ENCODE measurements at places on chromosomes 12 and 14. TPM values are rescaled to one million over a fixed set of nuclear protein-coding genes. Genes with fewer than 3 reads are reported as not detected.

STON2 gene
- total RNA-seq: 27.3 TPM

SYNDIG1L gene
- 0.98 TPM for total RNA-seq

KSR2 gene
- 1.5 TPM for total RNA-seq

STAC3 gene
- total RNA-seq: 0.25 TPM

TMEM30B gene
- total RNA-seq: 0.49 TPM

PRR13 gene
- total RNA-seq: 6.4 TPM

SLC22A17 gene
- total RNA-seq: 155 TPM

CLEC6A gene
- total RNA-seq: not detected

SMCO3 gene
- not detected for total RNA-seq

SLC6A12 gene
- total RNA-seq: 11.1 TPM

KRT78 gene
- not detected for total RNA-seq

DDN gene
- 11.1 TPM for total RNA-seq

CCDC88C gene
- total RNA-seq: 12.5 TPM

GALNT9 gene
- total RNA-seq: 5.4 TPM

NRIP2 gene
- total RNA-seq: 0.25 TPM

SPIC gene
- total RNA-seq: not detected

PAX9 gene
- not detected for total RNA-seq

PTPRO gene
- 209 TPM for total RNA-seq

TAMALIN gene
- 1.5 TPM for total RNA-seq

CLEC2D gene
- 9.1 TPM for total RNA-seq

SLC38A4 gene
- total RNA-seq: 0.74 TPM

FAM186B gene
- not detected for total RNA-seq

SLC17A8 gene
- total RNA-seq: 2.0 TPM

SLC10A1 gene
- total RNA-seq: not detected

PTGR2 gene
- 7.9 TPM for total RNA-seq

IGF1 gene
- total RNA-seq: 3.9 TPM

CD4 gene
- total RNA-seq: 2.2 TPM

SNRNP35 gene
- 15.2 TPM for total RNA-seq

TRHDE gene
- 14.0 TPM for total RNA-seq

AKAP6 gene
- total RNA-seq: 107 TPM

TRMT61A gene
- 4.7 TPM for total RNA-seq

NINJ2 gene
- total RNA-seq: 0.49 TPM

ZNF891 gene
- total RNA-seq: 6.6 TPM

ACVRL1 gene
- 7.9 TPM for total RNA-seq

DDX11 gene
- total RNA-seq: 10.6 TPM

ORAI1 gene
- total RNA-seq: 1.2 TPM

RPL10L gene
- 0.25 TPM for total RNA-seq

SIX1 gene
- 1.2 TPM for total RNA-seq

ALDH1L2 gene
- 6.4 TPM for total RNA-seq

OSBPL8 gene
- total RNA-seq: 125 TPM

HOXC11 gene
- not detected for total RNA-seq

RAB15 gene
- total RNA-seq: 21.9 TPM

SDSL gene
- 1.5 TPM for total RNA-seq

MYO1H gene
- total RNA-seq: 0.25 TPM

RNASE3 gene
- total RNA-seq: not detected
